Posterior vena cava (tissue), 2 donors: ENCODE measurements at places on chromosomes 12 and 14. TPM values are rescaled to one million over a fixed set of nuclear protein-coding genes. Genes with fewer than 3 reads are reported as not detected.

The HOXC9 gene
- total RNA-seq, result 12.0 TPM

The AACS gene
- 11.7 TPM for total RNA-seq

The KRT72 gene
- not detected for total RNA-seq

The GDF3 gene
- 1.5 TPM for total RNA-seq

The TSPAN8 gene
- total RNA-seq, result 10.8 TPM

The WIF1 gene
- total RNA-seq, result 0.76 TPM

The ARMH4 gene
- total RNA-seq, result 9.2 TPM

The CAPZA3 gene
- total RNA-seq, result not detected

The TTC9 gene
- total RNA-seq, result 1.0 TPM

The TMEM106C gene
- total RNA-seq, result 36.1 TPM

The SSTR1 gene
- total RNA-seq, result 1.5 TPM

The TRHDE gene
- 4.8 TPM for total RNA-seq

The CMTM5 gene
- 0.57 TPM for total RNA-seq

The TRIM9 gene
- 2.7 TPM for total RNA-seq

The RNASE3 gene
- 0.60 TPM for total RNA-seq

The ACVRL1 gene
- 95.7 TPM for total RNA-seq

The KRT7 gene
- total RNA-seq, result 4.1 TPM

The SERPINA4 gene
- not detected for total RNA-seq

The PNN gene
- total RNA-seq, result 42.6 TPM

The SLC17A8 gene
- total RNA-seq, result not detected

The CACNA2D4 gene
- total RNA-seq, result 7.3 TPM

The ANKRD33 gene
- not detected for total RNA-seq

The CNIH1 gene
- total RNA-seq, result 110 TPM

The ZDHHC22 gene
- total RNA-seq, result not detected

The PROX2 gene
- not detected for total RNA-seq

The HOXC4 gene
- total RNA-seq, result 19.4 TPM

The TAS2R9 gene
- total RNA-seq, result 0.51 TPM

The POTEG gene
- not detected for total RNA-seq

The NFATC4 gene
- total RNA-seq, result 87.2 TPM

The AVPR1A gene
- total RNA-seq, result 4.0 TPM

The NGB gene
- total RNA-seq, result not detected

The MMP17 gene
- total RNA-seq, result 4.3 TPM

The RNASE12 gene
- not detected for total RNA-seq

The TSHR gene
- 0.29 TPM for total RNA-seq

The RTL1 gene
- not detected for total RNA-seq

The KERA gene
- total RNA-seq, result not detected

The FBRSL1 gene
- total RNA-seq, result 34.0 TPM

The ASCL1 gene
- total RNA-seq, result not detected

The BHLHE41 gene
- 18.6 TPM for total RNA-seq

The MGST1 gene
- 110 TPM for total RNA-seq

The SLC6A15 gene
- total RNA-seq, result 0.97 TPM

The MDM1 gene
- total RNA-seq, result 11.2 TPM

The PLEK2 gene
- total RNA-seq, result 2.0 TPM

The SYNDIG1L gene
- total RNA-seq, result 0.29 TPM

The NCKAP5L gene
- total RNA-seq, result 16.2 TPM

The LPAR5 gene
- total RNA-seq, result 3.3 TPM

The TRIAP1 gene
- 13.9 TPM for total RNA-seq

The WDHD1 gene
- total RNA-seq, result 3.0 TPM

The SELPLG gene
- 5.1 TPM for total RNA-seq

The ADAM20 gene
- total RNA-seq, result 1.1 TPM

The KRT75 gene
- not detected for total RNA-seq

The CEBPE gene
- total RNA-seq, result 0.19 TPM

The PLEKHD1 gene
- total RNA-seq, result 0.10 TPM

The CFAP251 gene
- total RNA-seq, result 0.65 TPM

The MYBPC1 gene
- total RNA-seq, result not detected

The MYO1H gene
- not detected for total RNA-seq

The CD163 gene
- total RNA-seq, result 252 TPM

The FAM90A1 gene
- total RNA-seq, result 0.19 TPM
